ENCODE measurements at places on chromosomes 13 and 19. TPM values are rescaled to one million over a fixed set of nuclear protein-coding genes. Genes with fewer than 3 reads are reported as not detected.

Gene LILRB5
- not detected for total RNA-seq

Gene UBE2L5
- not detected for total RNA-seq

Gene FUT1
- 7.3 TPM for total RNA-seq

Gene SRRM5
- not detected for total RNA-seq

Gene KCNK6
- total RNA-seq, result 27.4 TPM

Gene PCDH8
- total RNA-seq, result not detected

Gene CCL25
- not detected for total RNA-seq

Gene CYP2A6
- not detected for total RNA-seq

Gene C19orf38
- 0.39 TPM for total RNA-seq

Gene DENND1C
- total RNA-seq, result not detected

Gene B3GNT3
- 13.7 TPM for total RNA-seq

Gene COMP
- not detected for total RNA-seq

Gene ZNF229
- 9.3 TPM for total RNA-seq

Gene NBEA
- total RNA-seq, result 0.08 TPM

Gene ZNF626
- total RNA-seq, result 7.3 TPM

Gene GPC5
- not detected for total RNA-seq

Gene AMER2
- total RNA-seq, result not detected

Gene NAT14
- total RNA-seq, result 12.7 TPM

Gene NRTN
- total RNA-seq, result not detected

Gene ZNF541
- total RNA-seq, result not detected

Gene SIGLEC10
- total RNA-seq, result not detected

Gene OR4F17
- not detected for total RNA-seq

Gene CAPN12
- 9.0 TPM for total RNA-seq

Gene IGFL3
- total RNA-seq, result 0.78 TPM

Gene ANGPTL4
- 121 TPM for total RNA-seq

Gene SSC5D
- total RNA-seq, result 0.31 TPM

Gene ZNF729
- not detected for total RNA-seq

Gene RGS9BP
- not detected for total RNA-seq
